Astrocyte of the spinal cord (primary cell): ENCODE measurements at places on chromosomes 2 and 18.
A peak's percentile ranks its signal among the peaks of the same experiment; 100 is the strongest.

DNA sequence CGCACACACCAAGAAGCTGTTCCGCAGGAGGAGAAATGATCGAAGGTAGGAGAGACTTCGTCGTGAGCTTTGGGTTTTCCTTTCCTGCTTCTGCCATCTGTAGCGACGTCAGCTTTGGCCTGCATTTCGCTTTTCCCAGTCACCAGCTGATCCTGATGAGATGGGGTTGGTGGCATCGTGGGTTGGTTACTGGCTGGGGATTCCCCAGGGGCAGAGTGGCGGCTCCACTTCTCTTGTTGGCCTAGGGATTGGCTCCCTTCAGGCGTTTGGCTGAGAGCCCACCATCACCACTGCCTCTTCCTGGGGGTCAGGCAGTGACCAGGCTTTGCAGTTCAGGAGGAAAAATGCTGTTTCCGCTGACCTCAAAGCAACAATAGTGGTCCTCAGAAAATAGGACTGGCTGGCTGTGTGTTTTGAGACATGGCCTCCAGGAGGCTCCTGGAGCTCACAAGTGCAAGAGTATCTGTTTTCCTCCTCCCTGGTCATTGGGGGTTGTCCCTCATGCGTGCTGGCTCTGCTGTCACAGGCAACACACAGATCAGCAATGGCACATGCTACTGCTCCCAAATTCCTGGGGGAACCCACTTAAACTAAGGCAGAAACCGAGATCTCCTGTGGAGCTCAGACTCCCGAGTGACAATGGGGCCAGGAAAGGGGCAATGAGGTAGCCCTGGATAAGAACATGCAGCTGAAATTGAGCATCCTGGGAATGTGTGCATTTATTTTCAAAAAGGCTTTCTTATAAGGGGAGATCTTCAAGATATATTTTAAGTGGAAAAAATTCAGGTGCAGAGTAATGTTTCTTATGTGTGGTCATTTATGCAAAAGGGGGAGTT lies 173.0 kb downstream of the CTIF start:
- DNase-seq: peak; percentile 60

DNA sequence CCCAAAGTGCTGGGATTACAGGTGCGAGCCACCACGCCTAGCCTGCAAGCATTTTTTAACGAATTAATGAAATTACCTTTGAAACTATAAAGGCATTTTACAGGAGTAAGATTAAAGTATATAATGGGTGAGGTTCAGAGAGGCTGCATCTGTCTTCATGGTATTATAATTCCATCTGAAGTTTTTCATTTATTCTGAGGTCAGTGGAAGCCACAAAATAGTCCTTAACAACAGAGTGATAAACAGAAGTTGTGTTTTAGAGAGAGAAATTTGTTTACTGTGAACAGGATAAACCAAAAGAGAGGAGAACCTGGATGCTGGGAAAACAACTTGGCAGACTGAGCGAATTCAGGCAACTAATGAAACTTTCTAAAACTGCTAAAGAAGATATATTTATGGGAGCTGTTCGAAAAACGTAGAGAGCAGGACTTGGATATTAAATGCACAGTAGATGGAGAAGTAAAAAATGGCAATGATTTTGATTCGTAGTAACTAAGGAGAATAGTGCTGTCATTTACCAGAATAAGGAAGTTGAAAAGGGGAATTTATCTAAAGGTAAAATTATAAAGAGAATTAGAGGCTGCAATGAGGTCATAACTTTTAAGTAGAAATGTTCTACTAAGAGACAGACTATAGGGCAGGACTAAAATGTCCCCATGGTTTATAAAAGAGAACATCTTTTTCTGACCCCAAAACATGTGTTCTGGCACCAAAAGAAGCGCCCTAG lies 37.9 kb upstream of the ITGA4 start:
- DNase-seq: no peak

DNA sequence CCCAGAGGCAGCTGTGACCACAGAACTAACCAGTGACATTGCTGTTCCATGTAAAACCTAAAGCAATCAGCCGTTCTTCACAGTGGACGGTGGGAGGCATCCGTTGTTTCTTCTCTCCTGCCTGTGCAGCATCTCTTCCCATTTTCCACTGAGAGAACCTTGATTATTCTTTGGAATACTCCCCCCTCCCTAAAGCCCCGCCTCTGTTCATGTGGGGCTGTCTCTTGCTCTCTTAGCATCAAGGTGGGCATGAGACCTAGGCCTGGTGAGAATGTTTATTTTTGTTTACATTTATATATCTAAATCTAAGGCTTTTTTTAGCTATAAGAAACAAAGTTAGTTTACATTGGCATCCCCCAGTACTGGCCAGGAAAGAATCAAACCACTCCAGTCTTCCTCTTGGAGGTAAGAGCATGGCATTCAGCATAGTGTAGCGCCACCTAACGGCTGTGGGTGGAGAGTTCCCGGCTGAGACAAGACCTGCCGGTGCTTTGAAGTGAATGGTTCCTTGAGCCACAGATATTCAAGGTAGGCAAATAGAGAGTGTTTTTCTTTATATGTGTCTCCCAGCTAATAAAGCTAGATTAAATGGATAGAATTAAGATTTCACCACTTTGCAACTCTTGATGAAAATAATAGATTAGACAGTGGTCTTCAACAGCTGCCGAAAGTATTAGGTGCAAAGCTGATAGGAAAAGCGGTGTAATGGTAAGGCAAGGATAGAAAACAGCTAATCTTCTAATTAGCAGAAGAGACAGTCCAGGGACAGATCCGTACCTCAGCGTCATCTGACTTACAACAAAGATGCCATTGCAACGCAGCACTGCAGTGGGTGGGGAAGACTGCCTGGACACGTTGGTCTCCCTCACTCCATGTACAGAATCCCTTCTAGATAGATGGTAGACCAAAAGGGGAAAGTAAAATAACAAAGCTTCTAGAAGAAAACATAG lies 219.6 kb upstream of the RAB12 start:
- peak; percentile 83 for DNase-seq

DNA sequence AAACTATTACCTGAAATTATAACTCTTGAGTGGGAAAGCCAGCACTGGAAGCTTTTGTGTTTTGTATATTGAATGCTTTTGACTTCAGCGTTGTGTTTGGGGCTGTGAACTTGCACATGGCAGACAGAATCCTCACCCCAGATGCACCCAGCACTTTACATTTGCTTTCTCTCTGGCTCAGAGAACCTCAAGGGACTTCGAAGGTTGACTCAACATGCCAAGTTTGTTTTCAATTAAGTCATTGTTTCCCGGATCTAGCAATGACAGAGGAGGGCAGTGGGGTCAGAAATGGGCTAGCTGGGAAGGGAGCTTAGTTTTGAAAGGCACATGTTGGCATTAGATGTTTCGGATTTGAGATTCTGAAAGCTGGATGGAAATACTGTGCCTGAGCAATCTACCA lies 22.4 kb downstream of the TET3 start:
- no peak for DNase-seq

DNA sequence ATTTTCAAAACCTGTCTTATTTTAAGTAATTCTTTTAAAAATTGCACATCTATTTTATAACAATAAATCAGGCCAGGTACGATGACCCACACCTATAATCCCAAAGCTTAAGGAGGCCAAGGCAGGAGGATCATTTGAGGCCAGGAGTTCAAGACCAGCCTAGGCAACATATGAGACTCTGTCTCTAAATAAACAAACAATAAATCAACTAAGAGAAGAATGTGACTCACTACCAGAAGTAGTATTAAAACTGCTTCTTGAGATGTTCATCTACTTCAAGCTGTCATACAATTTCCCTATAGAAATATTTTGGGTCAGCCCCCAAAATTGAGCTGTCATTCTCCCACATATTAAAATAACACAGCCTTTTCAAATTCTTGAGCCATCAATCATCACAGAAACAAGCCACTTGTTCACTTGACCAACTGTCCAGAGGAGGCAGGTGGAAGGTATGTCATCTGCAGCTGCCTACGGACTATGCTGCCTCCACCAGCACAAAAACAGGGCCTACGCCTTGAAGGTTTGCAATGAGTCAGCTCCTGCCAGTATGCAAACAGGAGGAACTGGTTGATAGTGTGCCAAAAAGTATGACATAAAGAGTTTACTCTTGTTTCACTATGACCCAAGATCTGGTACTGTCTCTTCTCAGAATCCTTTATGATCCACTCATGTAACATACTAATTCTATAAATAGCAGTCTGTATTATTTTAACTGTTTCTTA lies 33.6 kb downstream of the KIDINS220 start:
- DNase-seq: peak; percentile 93

- peak; percentile 1 for DNase-seq
Observed at GRCh38 chr18:39051013-39051412, 1485.4 kb upstream of the CELF4 start.

- no peak for DNase-seq
Observed at GRCh38 chr2:82665691-82666090, 1793.4 kb downstream of the SUCLG1 start.

DNA sequence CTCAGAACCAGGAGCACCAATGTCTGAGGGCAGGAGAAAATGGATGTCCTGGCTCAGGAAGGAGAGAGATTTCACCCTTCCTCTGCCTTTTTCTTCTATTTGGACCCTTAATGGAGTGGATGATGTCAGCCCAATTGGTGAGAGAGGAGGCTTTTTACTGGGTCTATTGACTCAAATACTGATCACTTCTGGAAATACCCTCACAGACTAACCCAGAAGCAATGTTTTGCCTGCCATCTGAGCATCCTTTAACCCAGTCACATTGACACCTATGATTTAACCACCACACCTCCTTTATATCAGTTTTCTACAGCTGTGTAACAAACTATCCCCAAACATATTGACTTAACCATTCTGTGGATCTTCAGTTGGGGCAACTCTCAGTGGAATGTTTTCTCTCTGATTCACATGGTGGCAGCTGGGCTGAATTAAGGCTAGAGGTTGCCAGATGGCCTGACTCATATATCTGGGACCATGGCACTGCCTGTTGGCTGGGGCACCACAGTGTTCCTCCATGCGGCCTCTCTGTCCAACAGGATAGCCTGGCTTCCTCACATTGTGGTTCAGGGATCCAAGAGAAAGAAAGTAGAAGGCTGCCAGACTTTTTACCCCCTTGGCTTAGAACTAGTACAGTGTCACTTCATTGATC lies 18.2 kb upstream of the MBOAT2 start:
- DNase-seq: no peak

DNA sequence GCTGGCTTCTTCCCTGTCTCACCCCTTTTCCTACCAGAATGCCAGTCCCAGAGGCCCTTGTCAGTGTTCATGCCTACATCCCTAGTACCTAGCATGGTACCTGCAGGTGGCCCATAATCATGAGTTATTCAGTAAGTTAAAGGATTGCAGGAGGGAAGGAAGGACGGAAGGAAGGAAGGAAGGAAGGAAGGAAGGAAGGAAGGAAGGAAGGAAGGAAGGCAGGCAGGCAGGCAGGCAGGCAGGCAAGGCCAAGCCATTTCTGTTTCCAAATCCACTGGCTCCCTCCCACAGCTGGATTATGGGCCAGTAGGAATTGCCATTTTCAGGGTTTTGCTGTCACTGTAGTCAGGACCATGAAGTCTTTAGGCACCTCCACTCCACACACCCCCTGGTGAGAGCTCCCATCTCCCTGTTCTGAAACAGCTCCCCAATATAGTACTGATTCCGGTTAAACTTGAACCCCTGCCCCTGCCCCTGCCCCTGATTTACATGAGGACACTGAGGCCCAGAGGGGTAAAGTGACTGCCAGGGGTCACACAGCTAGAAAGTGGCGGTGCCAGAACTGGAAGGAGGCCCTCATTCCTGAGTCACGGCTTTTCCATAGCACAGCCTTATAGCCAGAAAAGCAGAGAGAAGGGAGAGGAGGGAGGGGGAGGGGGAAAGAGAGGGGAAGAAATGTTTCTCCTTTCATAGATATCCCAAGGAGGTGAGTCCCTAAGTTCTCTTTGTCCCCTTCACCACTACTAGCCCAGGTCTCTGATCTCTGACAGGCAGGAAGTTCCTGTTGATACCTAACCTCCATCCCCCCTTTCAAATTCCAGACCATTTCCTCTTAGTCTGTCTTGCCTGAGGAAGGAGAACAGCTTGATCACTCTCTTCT lies 12.2 kb upstream of the TNS1 start:
- no peak for DNase-seq

DNA sequence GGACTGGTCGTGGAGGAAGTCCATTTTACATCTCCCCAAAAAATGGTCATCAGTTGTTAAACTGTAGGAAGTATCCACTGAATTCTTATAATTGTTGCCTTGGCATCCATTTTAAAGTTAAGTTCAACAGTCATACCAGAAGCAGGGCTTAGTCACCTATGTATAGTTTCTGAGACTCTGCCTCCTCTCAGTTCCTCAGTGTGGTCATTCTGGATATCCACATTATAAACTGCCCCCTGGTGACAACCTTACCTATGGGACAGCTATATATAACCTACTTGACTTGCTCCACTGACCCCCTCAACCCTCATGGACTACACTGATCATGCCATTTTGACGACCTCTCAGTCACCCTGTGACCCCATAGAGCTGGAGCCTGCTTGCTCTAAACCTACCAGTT lies 617.0 kb downstream of the LRP1B start:
- DNase-seq: no peak

DNA sequence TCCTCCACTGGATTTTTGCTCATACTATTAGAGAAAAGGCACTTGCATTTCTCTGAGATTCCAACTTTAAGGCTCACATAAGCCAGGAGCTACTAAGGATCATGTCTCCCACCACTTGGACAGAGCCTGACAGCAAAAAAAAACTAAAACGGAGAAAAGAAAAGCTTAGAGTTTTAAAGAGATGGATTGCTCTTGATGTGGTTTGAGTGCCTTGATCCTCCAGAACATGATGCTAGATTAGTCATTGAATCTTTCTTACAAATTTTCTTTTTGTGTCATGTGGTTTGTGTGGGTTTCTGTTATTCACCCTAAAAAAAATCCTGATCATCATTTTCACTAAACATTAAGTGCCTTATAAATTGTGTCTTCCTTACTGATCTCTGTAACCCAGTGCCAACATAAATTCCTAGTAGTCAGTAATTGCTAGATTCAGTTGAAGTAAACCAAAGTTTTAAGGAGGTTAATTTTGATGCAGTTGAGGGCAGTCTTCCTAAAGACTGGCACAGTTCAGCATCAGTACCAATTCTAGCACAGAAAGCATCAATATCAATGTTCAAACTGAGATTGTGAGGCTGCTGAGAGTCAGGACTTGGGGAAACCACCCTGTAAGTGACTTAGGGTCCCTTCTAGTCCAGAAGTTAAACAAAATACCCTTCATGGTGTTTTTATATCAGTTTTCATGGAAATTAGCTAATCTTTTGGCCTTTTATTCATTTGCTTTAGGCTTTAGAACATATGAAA lies 206.3 kb downstream of the RAD51AP2 start:
- peak; percentile 69 for DNase-seq

DNA sequence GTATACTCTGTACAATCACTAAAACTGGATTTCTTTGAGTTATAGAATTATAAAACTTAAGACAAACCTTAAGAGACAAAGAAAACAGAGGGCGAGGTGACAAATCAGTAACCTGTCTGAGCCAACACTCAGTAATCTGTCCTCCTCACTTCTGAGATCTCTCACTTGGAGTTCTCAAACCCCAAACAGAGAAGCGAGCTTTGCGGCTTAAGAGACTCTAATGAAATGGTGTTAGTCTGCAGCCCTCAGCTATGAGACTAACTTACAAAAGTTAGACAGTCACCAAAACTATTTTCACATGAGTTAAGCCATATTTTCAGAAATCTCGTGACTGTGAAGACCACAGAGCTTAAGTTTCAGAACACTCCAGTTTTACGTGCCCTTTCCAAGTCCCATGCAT lies 140.6 kb downstream of the TMX3 start:
- DNase-seq: no peak

- peak; percentile 52 for DNase-seq
Observed at GRCh38 chr2:64035072-64035942, 16.1 kb upstream of the VPS54 start.

- no peak for DNase-seq
Observed at GRCh38 chr2:233841183-233841582, 13.2 kb downstream of the HJURP start.
